ENCODE measurements at places on chromosomes 7 and 10.

- DNase-seq: no peak
Measured at GRCh38 chr7:152090747-152091146, 65.3 kb downstream of the GALNT11 start.

DNA sequence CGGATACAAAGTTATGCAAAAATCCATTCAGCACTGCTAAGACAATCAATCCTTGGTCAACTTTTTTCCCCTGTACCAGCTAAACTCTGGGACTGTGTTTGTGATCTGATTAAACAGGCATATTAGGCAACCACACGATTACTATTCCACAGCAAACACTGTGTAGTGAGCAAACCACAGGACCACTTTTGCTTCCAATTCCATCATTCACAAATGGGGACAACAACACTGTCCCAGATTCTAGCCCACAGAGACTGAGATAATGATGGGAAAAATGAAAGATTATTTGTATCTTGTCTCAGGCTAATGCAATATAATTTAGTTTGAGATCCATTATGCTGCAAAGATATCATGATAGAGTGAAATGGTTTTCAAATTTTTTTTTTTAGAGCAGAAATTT, 163.7 kb upstream of the AOAH start:
- DNase-seq: no peak

GRCh38 chr10:32922170-32922569, 35.9 kb downstream of the ITGB1 start:
- DNase-seq: peak; percentile 23

GRCh38 chr7:50730446-50731400, 52.0 kb downstream of the GRB10 start:
- no peak for DNase-seq

DNA sequence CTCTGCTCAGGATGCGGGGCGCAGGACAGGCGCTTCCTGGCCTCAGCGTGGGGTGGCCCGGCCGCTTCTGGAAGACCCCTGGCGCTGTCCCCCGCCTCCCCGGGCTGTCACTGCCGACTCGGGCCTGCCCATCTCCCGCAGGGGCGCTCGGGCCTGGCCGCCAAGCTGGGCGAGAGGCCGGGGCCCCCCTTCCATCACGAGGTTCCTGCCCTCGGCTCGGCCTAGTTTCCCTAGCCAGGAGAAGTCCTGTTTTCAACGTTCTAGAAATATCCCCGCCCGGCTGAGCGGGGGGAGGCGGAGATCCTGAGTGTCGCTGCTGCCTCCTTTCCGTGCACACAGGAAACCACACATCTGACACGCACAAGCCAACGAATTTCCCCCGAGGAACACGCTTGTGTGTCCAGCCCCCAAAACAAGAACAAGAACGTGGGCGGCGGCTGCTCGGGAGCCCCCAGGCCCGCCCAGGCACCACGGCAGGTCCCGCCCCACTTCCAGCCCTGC, 33.7 kb downstream of the AP5Z1 start:
- DNase-seq: no peak
